AG04450 (cell line): ENCODE measurements at places on chromosomes 11 and 22.

DNA sequence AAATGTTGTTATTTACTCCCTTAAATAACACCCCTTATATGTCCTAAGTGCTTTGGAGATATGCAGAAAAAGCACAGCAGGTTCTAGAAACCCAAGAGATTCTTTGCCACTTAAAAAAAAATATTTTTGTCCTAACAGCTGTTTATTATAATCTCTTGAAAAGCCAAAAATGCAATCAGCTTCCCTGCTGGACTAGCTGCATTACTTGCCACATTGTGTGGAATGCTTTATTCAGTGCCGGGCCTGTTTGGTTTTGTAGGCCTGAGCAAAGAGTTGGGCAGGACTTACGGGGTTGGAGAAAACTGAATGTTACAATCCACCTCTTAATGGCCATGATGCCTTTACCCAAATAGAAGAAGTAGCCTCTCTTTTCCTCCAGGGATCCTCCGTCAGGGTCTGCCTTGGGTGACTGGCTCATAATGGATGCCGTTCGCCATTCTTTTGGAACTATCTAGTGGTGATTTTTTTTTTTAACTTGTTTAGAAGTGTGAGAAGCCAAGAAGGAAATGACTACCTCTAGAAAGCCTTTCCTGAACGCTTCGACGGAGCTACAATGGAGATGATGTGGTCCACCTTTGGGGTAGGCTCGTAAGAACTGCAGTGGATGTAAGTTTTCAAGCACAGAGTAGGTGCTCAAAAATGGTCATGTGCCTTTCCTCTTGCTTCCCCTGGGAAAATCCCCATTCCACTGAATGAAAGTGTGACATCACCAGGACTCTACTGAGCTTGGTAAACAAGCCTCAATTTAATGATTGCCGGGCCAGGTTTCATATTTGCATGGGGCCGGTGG lies 241.3 kb upstream of the NCAM1 start:
- no peak for DNase-seq

- no peak for DNase-seq
Measured at GRCh38 chr11:1667906-1668305, 29.1 kb upstream of the KRTAP5-6 start.

DNA sequence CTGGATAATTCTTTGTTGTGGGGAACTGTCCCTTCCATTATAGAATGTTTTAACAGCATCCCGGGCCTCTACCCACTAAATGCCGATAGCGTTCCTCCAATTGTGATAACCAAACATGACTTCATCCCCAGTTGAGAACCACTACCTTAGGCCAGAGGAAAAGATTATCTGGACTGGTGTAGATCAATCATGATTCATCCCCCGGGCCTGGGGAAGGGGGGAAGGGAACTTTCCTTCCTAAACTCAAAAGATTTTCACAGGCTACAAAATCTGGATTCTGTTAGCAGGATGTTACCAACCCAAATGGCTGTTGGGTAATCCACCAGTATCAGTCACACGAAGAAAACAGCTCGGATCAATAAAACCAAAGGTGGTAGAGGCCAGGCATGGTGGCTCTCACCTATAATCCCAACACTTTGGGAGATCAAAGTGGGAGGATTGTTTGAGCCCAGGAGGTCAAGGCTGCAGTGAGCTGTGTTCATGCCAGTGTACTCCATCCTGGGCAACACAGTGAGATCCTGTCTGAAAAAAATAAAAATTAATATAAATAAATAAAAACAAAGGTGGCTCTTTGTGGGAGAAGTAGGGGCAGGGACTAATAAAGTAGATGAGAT lies 10.1 kb downstream of the CTR9 start:
- no peak for DNase-seq

GRCh38 chr22:43438666-43439347 lies 27.0 kb downstream of the MPPED1 start:
- DNase-seq = no peak

- no peak for DNase-seq
Measured at GRCh38 chr11:80255021-80255420, 814.2 kb upstream of the TENM4 start.

DNA sequence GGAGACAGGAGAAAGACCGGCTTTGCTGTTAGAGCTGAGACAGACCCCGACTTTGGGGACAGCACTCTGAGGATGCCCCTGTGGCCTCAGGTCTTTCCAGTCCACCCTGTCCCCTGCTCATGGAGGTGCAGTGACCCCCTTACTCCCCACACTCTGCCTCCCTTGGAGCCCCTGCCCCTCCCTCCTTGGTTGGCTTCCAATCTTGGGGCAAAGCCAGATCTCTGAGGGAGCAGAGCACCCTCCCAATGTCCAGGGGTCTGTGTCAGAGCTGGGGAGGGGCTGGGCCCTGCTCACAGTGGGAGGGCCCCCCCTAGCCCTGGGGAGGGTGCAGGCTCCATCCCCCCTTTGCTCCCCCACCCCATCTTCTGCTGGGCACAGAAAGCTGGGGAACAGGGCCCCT lies 50.0 kb downstream of the IGLL1 start:
- DNase-seq = no peak

- DNase-seq = no peak
Measured at GRCh38 chr11:91866642-91867041, 358.0 kb upstream of the FAT3 start.

DNA sequence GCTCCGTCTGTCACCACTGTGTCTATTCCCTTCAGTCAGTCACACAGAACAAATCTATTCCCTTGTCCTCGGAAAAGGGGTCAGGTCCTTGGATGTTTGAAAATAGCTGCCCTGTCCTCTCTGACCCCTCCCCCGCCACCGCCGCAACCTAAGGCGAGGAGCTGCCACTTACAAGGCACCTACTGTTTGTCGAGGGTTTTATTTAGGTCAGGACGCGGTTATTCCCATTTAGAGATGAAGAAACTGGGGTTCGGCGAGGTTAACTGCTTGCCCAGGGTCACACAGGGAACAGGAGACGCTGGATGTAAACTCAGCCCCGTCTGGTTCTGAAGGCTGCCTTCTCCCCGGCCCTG lies 1468.1 kb downstream of the BRD1 start:
- no peak for DNase-seq

DNA sequence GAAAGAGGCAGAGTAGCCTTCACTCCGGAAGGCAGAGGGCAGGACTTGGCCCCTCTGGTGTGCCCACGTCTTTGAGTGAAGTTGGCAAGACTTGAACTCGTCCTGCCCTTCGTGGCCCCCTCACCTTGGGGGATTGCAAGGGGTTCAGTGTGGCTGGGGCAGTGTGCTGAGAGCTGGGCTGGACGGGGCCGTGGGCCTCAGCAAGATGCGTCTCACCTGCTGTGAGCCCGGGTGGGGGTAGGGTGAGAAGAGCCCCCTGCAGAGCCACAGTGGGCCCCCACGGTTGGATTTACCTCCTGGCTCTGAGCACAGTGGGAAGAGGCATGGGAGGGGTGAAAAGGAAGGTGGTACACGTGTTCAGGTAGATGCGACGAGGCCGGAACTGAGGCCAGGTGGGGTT lies 81.4 kb upstream of the ATXN10 start:
- DNase-seq = no peak

- DNase-seq = no peak
Measured at GRCh38 chr11:118820412-118821357, 29.7 kb upstream of the DDX6 start.
